ENCODE measurements at places on chromosomes 13 and 19.

DNA sequence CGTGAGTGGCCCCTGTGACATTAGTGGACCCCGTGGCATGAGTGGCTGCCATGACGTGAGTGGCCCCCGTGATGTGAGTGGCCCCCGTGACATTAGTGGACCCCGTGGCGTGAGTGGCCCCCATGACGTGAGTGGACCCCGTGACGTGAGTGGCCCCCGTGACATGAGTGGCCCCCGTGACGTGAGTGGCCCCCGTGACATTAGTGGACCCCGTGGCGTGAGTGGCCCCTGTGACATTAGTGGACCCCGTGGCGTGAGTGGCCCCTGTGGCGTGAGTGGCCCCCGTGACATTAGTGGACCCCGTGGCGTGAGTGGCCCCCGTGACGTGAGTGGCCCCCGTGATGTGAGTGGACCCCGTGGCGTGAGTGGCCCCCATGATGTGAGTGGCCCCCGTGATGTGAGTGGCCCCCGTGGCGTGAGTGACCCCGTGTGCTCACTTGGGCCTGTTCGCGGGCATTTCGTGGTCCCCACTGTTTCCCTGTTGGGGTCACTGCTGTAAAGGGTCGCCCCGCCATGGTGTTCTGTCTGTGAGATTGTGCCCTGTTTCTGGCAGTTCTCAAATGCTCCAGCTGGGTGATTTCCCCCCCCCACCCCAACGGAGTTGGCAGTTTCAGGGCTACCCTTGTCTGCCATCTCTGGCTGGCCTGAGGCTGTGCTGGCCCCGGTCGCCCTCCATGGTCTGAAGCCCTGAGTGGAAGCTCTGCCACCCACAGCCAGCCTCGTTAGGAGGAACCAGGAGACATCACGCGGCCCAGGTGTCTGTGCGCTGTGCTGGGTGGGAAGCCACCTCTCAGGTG is 64.2 kb downstream of the MCF2L start:
- DNase-seq, result no peak

DNA sequence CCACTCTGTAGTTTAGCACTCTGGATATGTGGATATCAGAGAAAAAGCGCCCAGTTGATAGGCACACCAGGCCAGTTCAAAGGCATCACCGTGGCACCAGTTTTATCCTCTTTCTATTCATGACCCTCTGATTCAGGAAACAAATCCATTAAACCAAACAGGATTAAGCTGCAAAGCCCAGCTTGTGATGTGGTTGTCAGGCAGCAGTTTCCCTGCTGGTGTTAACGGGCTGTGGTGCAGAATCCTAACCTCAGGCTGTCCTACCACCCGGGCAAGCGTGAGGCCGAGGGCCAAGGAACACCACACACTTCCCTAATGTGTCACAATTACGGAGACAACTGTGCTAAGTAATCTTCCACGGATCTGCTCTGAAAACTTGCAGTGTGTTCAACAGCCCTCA is 209.1 kb downstream of the OLFM4 start:
- DNase-seq, result no peak

- no peak for DNase-seq
Observed at GRCh38 chr13:40974460-40975407, 44.4 kb downstream of the ELF1 start.

DNA sequence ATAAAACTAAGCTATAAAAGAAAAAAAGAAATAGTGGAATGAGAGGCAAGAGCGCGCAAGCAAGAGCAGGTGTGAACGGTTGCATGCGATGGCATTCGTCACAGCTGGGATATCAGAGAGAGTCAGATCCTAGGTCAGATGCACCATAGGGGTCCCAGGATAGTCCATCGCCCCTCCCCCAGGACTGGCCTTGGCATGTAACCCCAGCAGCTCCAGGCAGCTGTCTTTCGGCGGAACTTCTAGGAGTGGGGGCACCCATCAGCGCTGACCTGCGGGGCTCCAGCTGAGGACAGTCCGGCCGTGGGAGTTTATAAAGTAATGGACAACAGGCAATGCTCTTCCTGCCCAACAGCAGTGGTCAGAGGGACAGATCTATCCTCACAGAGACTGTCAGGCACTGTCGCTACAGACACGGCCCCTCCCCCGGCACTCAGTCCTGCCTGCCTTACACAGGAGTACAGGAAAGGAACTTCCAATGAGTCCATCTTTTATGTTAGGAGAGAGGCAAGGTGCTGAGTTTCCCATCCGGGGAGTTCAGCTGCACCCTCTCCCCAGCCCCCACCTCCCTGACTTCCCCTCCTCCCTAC is 1.4 kb downstream of the SIAH3 start:
- DNase-seq, result no peak

- DNase-seq, result no peak
Observed at GRCh38 chr19:31092274-31092673, 257.0 kb downstream of the TSHZ3 start.

GRCh38 chr13:37747071-37747612 is 122.4 kb downstream of the TRPC4 start:
- DNase-seq, result no peak

DNA sequence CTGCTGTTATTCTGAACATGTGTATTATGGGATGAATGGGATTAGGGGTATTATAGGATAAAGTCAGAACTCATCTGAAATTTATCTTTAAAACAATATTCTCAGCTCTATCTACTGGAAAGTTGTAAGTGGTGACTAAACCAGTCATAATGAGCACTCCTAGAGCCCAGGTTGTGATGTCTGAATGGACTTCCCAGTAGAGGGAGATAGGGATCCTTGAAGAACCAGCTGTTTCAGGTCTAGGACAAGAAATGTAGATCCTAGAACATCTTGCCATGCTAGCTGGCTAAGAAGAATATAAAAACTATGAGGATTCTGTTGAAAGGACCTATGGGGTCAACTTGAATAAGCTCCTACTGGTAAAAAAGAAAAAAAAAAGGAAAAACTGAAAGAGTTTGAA is 310.8 kb downstream of the SLC7A1 start:
- DNase-seq, result no peak

- DNase-seq, result no peak
Observed at GRCh38 chr13:70520275-70521036, 412.2 kb upstream of the KLHL1 start.

DNA sequence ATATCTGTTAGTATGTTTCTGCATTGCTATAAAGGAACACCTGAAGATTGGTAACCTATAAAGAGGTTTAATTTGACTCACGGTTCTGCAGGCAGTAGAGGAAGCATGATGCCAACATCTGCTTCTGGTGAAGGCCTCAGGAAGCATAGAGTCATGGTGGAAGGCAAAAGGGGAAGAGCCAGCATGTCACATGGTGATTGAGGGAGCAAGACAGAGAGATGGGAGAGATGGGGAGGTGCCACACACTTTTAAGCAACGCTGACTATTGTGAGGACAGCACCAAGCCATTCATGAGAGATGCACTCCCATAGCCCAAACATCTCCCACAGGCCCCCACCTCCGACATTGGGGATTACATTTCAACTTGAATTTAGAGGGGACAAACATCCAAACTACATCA is 32.8 kb downstream of the COG6 start:
- DNase-seq, result no peak

DNA sequence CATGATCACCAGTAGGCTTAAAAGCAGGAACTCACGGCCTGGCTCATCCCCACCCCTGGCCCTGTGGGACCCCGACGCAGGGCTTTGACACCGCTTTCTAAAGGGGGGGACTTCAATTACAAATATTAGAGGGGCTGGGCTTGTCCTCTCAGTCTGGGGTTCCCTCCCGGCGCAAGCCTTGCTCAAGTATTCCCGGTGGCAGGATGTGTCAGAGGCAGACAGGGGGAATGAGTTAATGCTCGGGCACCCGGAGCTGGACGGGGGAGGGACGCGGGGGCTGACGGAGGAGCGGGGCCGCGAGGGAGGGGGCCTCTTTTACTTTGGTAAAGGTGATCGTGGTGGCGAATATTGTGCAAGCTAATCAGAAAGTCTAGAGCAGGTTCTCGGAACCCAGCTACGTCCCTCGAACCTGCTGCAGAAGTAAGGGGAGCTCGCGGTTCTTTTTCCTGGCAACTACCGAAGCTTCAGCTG is 1.1 kb downstream of the FGF14 start:
- no peak for DNase-seq

DNA sequence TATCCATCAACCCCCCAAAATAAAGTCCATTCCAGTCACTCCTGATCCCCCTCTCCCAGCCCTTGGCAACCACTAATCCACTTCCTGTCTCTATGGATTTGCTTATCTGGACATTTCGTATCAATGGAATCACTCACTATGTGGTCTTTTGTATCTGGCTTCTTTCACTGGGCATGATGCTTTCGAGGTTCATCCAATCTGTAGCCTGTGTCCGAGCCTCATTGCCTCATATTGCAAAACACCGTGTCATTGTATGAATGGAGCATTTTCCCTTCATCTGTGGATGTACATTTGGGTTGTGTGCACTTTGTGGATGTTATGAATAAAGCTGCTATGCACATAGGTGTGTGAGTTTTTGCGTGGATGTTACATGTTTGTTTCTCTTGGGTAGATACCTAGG is 1.4 kb upstream of the FZR1 start:
- no peak for DNase-seq

All from T-helper 9 cell (primary cell).